Liver (tissue), 10 donors: ENCODE measurements at places on chromosomes 6 and 20.
A peak's percentile ranks its signal among the peaks of the same experiment; 100 is the strongest.

DNA sequence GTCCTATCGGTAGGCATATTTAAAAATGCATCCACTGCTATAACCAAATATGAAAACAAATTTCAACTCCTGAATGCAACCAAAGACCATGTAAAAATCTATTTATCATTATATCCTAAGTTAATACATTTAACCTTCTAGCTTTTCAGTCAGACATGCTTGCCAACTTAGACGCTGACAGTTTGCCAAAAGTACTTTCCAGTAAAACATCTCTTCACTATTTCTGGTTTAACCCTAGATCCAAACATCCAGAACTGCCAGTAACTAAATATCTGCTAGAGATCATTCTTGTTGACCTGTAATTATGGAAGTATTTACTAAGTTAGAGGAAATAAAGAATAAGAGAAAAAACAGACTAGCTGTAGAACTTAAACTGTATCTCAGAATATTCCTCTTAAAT lies 210.2 kb upstream of the THEMIS start:
- H3K4me1 ChIP-seq = peaks cover 17% of the 10 kb centered on the region
- no peak for DNase-seq
- no peak overlapping the region for H3K4me3 ChIP-seq
- no peak overlapping the region for H3K27ac ChIP-seq
- no peaks in the 10 kb centered on the region for H3K27me3 ChIP-seq

DNA sequence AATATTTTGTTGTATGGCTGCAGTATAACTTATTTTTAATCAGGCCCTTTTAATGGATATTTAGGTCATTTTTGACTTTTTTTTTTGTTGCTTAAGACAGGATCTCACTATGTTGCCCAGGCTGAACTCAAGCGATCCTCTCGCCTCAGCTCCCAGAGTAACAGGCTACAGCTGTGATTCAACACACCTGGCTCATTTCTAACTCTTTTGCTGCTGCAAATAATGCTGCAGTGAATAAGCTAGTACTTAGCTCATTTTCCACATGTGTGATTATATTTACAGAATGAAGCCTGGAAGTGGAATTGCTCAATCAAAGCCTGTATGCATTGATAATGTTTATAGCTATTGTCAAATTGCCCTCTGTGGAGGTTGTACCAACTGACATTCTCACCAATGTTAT lies 1.1 kb downstream of the GTSF1L start:
- peak overlapping the region; percentile 25 for H3K27ac ChIP-seq
- no peak for DNase-seq
- no peaks in the 10 kb centered on the region for H3K36me3 ChIP-seq
- no peak overlapping the region for H3K4me3 ChIP-seq
- H3K4me1 ChIP-seq = peaks cover 8% of the 10 kb centered on the region

DNA sequence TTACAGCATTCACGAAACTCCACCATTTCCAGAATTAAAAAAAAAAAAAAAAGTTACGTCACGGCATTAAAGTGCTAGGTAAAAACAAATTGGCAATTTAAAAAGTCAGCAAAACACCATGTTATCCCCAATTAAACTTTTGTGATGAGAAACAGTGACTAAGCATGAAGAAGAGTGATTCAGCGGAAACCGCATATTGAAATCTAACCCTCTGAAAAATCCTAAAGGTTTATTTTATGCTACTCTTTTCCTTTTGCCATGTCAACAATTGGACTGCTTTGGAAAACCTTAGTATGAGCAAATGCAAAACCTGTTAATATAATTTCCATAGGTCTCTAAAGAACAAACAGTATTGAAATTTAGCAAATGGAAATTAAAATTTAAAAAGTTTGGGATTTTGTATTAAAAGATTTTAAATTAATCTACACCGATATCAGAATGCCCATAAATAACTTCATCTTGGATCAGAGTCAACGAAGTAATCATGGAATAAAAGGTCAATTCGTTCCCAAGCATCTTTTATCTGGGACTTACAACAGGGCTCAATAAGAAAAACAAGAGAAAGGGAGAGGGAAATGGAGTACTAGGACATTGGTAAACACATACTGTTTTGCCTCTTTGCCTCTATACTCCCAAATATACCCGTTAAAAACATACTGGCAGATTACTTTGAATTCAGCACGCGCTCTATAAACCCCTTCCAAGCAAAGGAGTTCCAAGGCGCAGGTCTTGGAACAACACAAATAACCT lies 1.1 kb downstream of the FBXO30 start:
- H3K4me3 ChIP-seq = peak overlapping the region; percentile 92
- no peaks in the 10 kb centered on the region for H3K36me3 ChIP-seq
- H3K4me1 ChIP-seq = peaks cover 2% of the 10 kb centered on the region
- no peak for DNase-seq
- peak overlapping the region; percentile 88 for H3K27ac ChIP-seq

DNA sequence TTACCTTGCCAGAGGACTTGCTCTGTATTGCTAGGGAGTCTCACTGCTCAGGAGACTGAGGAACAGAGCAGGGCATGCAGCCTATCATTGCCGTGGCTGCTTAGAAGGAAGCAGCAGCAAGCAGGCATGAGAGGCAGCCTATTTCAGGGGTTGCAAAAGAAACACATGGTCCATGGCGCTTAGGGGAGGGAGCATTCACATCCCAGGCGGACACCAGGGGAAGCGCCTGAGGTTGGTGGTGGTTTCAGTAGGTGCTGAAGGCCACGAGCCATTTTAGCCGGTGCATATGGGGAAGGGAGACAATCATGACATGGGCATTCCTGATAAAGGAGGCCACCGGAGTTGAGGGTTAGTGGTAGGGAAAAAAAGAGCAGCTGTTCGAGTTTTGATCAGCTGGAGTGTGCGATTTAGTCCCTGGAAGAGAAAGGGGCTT lies 20.9 kb downstream of the FARS2 start:
- no peak for DNase-seq
- no peaks in the 10 kb centered on the region for H3K4me1 ChIP-seq
- no peak overlapping the region for H3K4me3 ChIP-seq
- no peaks in the 10 kb centered on the region for H3K27me3 ChIP-seq

- no peak overlapping the region for H3K4me3 ChIP-seq
- H3K4me1 ChIP-seq = no peaks in the 10 kb centered on the region
- DNase-seq = no peak
Measured at GRCh38 chr6:104600639-104600931, 259.1 kb downstream of the HACE1 start.

DNA sequence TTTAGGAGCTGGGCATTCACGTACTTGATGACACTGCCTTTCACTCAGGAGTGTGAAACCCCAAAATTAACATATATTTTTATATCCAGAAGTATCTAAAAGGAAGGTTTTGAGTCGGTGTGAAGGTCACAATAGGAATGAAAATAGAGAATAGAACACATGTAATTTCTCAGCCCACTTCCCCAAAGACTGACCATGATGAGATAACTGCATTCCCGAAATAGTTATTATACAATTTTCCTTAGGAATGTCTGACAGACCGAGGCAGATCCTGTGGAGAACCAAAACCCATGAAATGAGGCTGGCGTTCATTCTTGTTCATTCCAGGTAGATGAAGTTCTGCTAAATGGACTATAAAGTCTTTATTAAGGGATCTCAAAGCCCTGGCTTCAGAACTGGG lies 10.3 kb downstream of the NSFL1C start:
- H3K27me3 ChIP-seq = no peaks in the 10 kb centered on the region
- H3K4me3 ChIP-seq = no peak overlapping the region
- H3K4me1 ChIP-seq = no peaks in the 10 kb centered on the region
- no peak overlapping the region for H3K27ac ChIP-seq

GRCh38 chr6:79421001-79421411 lies 116.2 kb downstream of the LCA5 start:
- H3K36me3 ChIP-seq = no peaks in the 10 kb centered on the region
- no peaks in the 10 kb centered on the region for H3K4me1 ChIP-seq
- H3K27ac ChIP-seq = no peak overlapping the region
- DNase-seq = no peak
- no peaks in the 10 kb centered on the region for H3K27me3 ChIP-seq

- H3K36me3 ChIP-seq = no peaks in the 10 kb centered on the region
- H3K27ac ChIP-seq = no peak overlapping the region
- no peak overlapping the region for H3K4me3 ChIP-seq
- H3K27me3 ChIP-seq = no peaks in the 10 kb centered on the region
- peaks cover 2% of the 10 kb centered on the region for H3K4me1 ChIP-seq
Measured at GRCh38 chr6:150452428-150453243, 83.8 kb downstream of the IYD start.

GRCh38 chr6:148711833-148712654 lies 34.8 kb upstream of the UST start:
- H3K4me1 ChIP-seq = no peaks in the 10 kb centered on the region
- H3K27me3 ChIP-seq = no peaks in the 10 kb centered on the region
- H3K36me3 ChIP-seq = no peaks in the 10 kb centered on the region
- no peak for DNase-seq

DNA sequence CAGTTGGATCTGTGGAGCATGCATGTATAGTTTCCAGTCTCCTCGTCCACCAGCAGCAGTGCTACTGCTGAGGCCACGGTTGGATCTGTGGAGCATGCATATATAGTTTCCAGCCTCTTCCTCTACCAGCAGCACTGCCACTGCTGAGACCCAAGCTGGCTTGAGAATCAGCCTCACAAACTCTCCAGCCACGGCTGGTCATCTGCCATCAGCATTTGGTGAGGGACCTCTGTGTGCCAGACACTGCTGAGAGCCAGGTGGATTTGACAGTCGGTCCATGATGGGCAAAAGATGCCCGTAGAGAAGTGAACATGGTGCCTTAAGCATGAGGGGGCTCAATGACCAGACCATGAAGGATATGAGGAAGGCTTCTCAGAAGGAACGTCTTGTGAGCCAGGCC lies 46.4 kb downstream of the SLC9A8 start:
- H3K27ac ChIP-seq = no peak overlapping the region
- DNase-seq = no peak
- peaks cover 12% of the 10 kb centered on the region for H3K36me3 ChIP-seq
- H3K4me3 ChIP-seq = no peak overlapping the region

GRCh38 chr20:17621229-17621968 lies 51.5 kb downstream of the DSTN start:
- H3K4me1 ChIP-seq = peaks cover 2% of the 10 kb centered on the region
- peak; percentile 17 for DNase-seq
- H3K27ac ChIP-seq = no peak overlapping the region
- no peaks in the 10 kb centered on the region for H3K27me3 ChIP-seq
- peaks cover 42% of the 10 kb centered on the region for H3K36me3 ChIP-seq
- no peak overlapping the region for H3K4me3 ChIP-seq

GRCh38 chr6:137223370-137224131 lies 4.4 kb upstream of the IFNGR1 start:
- H3K36me3 ChIP-seq = no peaks in the 10 kb centered on the region
- H3K27me3 ChIP-seq = no peaks in the 10 kb centered on the region
- H3K27ac ChIP-seq = no peak overlapping the region
- no peak for DNase-seq
- peaks cover 8% of the 10 kb centered on the region for H3K4me1 ChIP-seq

GRCh38 chr6:5997420-5997987 lies 9.2 kb downstream of the NRN1 start:
- peak overlapping the region; percentile 53 for H3K27ac ChIP-seq
- peaks cover 21% of the 10 kb centered on the region for H3K27me3 ChIP-seq
- no peak for DNase-seq
- peaks cover 12% of the 10 kb centered on the region for H3K4me1 ChIP-seq
- peak overlapping the region; percentile 32 for H3K4me3 ChIP-seq

DNA sequence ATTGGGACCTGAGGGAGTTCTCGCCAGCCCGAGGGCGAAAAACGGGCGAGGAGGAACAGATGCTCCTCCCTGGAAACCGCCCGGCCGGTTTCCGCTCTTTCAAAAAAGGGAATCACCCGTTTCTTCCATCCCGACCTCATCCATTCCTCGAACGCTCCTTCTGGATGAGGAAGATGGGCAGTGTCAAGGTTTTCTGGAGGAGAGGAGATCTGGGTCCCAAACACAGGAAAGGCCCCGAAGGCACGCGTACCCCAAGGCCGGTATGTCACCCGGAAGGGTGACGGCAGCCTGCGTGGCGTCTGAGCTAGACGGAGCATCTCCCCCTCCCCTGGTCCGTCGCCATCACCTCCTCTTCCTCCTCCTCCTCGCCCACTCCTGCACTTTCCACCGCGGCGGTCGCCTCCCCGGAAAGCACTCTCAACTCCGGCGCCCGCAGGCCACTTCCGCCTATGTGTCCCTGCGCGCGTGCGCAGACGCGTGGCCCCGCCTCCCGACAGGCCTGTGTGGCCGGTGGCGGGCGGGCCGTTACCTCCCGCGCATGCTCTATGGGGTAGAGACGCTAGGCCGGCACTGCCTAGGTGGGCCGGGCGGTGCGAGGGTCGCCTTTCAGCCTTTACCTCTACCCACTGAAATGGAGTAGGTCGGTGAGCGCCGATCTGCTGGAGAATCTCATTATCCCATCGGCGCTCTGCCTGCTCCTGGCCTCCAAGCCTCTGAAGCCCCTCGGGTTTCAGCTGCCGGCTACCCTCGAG lies at the start of gene SLC35B3:
Gene SLC35B3 (minus strand): TSS at position 453 of the 752 bp plus-strand sequence.
- no peaks in the 10 kb centered on the region for H3K4me1 ChIP-seq
- H3K27ac ChIP-seq = peak within 1 kb of the TSS; percentile 60
- DNase-seq = peak; percentile 97

DNA sequence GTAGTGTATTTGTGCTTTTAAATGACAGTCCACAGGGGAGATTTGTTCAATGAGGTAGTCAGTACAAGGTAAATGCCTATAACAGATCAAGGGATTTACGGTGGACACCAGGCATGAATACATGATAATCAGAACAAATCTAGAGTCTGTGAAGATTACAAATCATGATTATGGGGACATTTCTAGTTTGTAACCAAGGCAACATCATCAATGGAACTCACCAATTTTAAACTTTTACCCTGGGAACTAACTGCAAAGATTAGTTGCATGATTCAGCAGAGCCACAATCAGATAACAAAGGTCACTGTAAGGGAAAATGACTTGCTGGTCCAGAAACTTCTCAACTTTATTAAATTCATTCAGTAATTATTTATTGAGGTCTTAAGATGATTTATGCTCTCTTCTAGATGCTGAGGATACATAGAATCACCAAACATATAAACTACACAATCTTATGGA lies at the start of gene CRISP1:
Gene CRISP1 (minus strand): TSS at position 51 of the 459 bp plus-strand sequence. CDS start 9,135 bp downstream, outside the sequence.
- DNase-seq = no peak
- no peaks in the 10 kb centered on the region for H3K36me3 ChIP-seq
- H3K4me3 ChIP-seq = no peak within 1 kb of the TSS
- H3K4me1 ChIP-seq = no peaks in the 10 kb centered on the region

GRCh38 chr6:110446405-110446804 lies 30.0 kb downstream of the SLC22A16 start:
- no peak for DNase-seq
- H3K27ac ChIP-seq = no peak overlapping the region
- H3K4me1 ChIP-seq = no peaks in the 10 kb centered on the region
- no peak overlapping the region for H3K4me3 ChIP-seq
